GM12878 (cell line): ENCODE measurements at places on chromosomes 3 and 15. TPM values are rescaled to one million over a fixed set of nuclear protein-coding genes. Genes with fewer than 3 reads are reported as not detected.
A peak's percentile ranks its signal among the peaks of the same experiment; 100 is the strongest.

TERC gene
- 11.1 and 13.7 TPM in 2 replicates for total RNA-seq

SOX14 gene
- total RNA-seq, result not detected in 2 replicates

ZIC4 gene
- total RNA-seq, result not detected in 2 replicates

GRCh38 chr15:99745370-99746086 is 12.3 kb upstream of the LYSMD4 start:
- H3K4me3 ChIP-seq, result no peak overlapping the region
- H3K27ac ChIP-seq, result no peak overlapping the region
- H3K27me3 ChIP-seq, result no peaks in the 10 kb centered on the region
- no peak for DNase-seq
- H3K36me3 ChIP-seq, result no peaks in the 10 kb centered on the region
- H3K4me1 ChIP-seq, result no peaks in the 10 kb centered on the region; the same call in 1 of the 2 replicates

SLC12A1 gene
- total RNA-seq, result not detected in 2 replicates

DNA sequence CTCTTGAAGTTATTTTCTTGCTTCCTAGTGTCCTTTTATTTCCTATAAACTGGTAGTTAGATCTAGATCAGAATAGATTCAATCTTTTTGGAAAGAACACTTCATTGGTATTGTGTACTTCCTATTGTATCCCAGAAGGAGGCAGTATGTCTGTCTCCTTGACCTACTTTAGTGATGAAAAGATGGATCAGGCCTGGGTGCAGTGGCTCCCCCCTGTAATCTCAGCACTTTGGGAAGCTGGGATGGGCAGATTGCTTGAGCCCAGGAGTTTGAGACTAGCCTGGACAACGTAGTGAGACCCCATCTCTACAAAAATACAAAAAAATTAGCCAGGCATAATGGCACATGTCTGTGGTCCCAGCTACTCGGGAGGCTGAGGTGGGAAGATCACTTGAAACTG is 12.0 kb downstream of the BSN start:
- no peaks in the 10 kb centered on the region for H3K27me3 ChIP-seq
- H3K36me3 ChIP-seq, result no peaks in the 10 kb centered on the region
- DNase-seq, result no peak
- no peaks in the 10 kb centered on the region for H3K4me1 ChIP-seq

GRCh38 chr15:78808550-78808949 is 2.7 kb downstream of the ADAMTS7 start:
- no peak overlapping the region for H3K27ac ChIP-seq
- no peak for DNase-seq
- no peaks in the 10 kb centered on the region for H3K36me3 ChIP-seq
- H3K4me3 ChIP-seq, result no peak overlapping the region

GRCh38 chr3:127438951-127439350 is 151.1 kb upstream of the PRR20G start:
- H3K27ac ChIP-seq, result no peak overlapping the region
- H3K4me3 ChIP-seq, result no peak overlapping the region
- no peak for DNase-seq
- no peaks in the 10 kb centered on the region for H3K4me1 ChIP-seq
- H3K27me3 ChIP-seq, result no peaks in the 10 kb centered on the region; the same call in 1 of the 2 replicates
- H3K36me3 ChIP-seq, result no peaks in the 10 kb centered on the region

- H3K27ac ChIP-seq, result peak overlapping the region; percentile 81
- H3K36me3 ChIP-seq, result no peaks in the 10 kb centered on the region
- no peaks in the 10 kb centered on the region for H3K27me3 ChIP-seq
- H3K4me3 ChIP-seq, result no peak overlapping the region
- peak; percentile 80 for DNase-seq
Observed at GRCh38 chr3:71087143-71088018, 496.1 kb downstream of the FOXP1 start.

GRCh38 chr3:133136114-133137041 is 98.2 kb downstream of the TMEM108 start:
- H3K27me3 ChIP-seq, result no peaks in the 10 kb centered on the region
- no peaks in the 10 kb centered on the region for H3K36me3 ChIP-seq
- DNase-seq, result peak; percentile 50
- no peak overlapping the region for H3K27ac ChIP-seq
- no peak overlapping the region for H3K4me3 ChIP-seq

GRCh38 chr3:46468753-46469600 is 4.3 kb upstream of the LTF start:
- H3K36me3 ChIP-seq, result no peaks in the 10 kb centered on the region
- peaks cover 11% of the 10 kb centered on the region; the same call in 1 of the 2 replicates for H3K27me3 ChIP-seq
- DNase-seq, result no peak
- no peak overlapping the region for H3K27ac ChIP-seq
- H3K4me1 ChIP-seq, result no peaks in the 10 kb centered on the region
- H3K4me3 ChIP-seq, result no peak overlapping the region

PLCB2 gene
- total RNA-seq, result 33.8 and 39.4 TPM in 2 replicates

DNA sequence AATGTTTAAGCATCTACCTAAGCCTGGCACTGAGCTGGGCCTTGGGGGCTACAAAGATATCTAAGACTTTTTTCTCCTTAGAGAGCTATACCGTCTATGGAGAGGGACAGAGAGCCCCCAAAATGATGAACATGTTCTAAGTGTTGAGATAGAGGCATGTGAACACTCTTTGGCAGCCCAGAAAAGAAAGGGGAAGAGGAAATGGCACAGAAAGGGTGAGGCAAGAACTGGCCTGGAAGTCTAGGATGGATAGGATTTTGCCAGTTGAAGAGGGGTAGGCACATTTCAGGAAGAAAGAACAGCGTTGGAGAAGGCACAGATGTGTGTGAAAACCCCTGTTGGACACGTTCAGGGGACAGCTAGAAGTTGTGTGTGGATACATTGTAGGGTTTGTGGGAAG is 276.2 kb upstream of the LRRFIP2 start:
- H3K4me3 ChIP-seq, result no peak overlapping the region
- no peaks in the 10 kb centered on the region for H3K4me1 ChIP-seq
- DNase-seq, result no peak
- peaks cover 12% of the 10 kb centered on the region for H3K27me3 ChIP-seq

DNA sequence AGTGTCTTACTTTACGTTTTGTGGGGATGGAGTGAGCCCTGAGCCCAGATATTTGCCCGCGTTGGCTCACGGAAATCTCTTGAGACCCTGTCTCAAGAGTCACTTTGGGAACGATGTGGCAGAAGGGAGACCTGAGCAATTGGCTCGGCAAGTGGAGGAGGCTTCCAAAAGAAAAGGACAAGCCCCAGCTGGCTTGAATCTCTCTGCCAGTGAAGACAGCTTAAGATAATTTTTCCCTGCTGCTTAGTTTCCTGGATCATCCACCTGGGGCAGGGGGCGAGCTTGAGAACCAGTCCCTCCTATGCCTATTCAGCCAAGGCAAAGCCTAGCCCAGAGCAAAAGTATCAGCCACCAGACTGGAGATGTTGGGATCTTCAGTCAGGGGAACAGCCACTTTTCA is 708 bp downstream of the SEC22A start:
- H3K27me3 ChIP-seq, result no peaks in the 10 kb centered on the region
- peak overlapping the region; percentile 85 for H3K27ac ChIP-seq
- peak overlapping the region; percentile 96 for H3K4me3 ChIP-seq
- 0 out of 2 replicates have a peak, but pooled peaks cover 8% of the 10 kb centered on the region for H3K4me1 ChIP-seq

DNA sequence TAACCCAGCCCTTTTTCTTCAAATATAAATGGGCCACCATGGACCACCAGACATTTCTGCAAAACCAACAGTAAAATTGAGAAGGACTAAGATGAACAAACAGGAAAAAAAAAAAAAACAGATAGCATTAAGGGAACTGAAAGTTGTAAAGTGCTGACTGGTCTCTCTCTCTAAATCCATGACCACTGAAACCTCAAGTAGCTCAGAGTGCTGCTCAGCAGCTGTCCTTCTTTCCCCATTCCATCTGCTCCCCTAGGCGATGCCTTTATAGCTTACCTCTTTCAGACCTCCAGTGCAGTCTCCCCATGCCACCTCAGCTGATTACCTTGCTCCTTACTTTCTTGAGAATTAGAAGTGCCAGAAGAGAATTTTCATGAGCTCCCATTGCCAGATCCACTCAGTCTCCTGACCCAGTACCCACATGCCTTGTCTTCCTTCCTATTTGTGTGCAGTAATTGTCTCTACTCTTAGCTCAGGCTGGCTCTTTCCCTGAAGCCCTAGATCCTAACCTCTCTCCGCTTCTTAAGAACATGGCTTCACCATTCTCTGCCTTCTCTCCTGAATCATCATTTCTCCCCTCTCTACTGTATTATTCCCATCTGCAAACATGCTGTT is 23.9 kb upstream of the XIRP1 start:
- H3K36me3 ChIP-seq, result no peaks in the 10 kb centered on the region
- H3K4me3 ChIP-seq, result no peak overlapping the region
- peaks cover 26% of the 10 kb centered on the region for H3K4me1 ChIP-seq
- no peaks in the 10 kb centered on the region for H3K27me3 ChIP-seq

GRCh38 chr15:47157827-47158226 is 559.5 kb upstream of the SEMA6D start:
- no peak overlapping the region for H3K4me3 ChIP-seq
- no peaks in the 10 kb centered on the region for H3K27me3 ChIP-seq
- no peak for DNase-seq
- H3K36me3 ChIP-seq, result no peaks in the 10 kb centered on the region

SUSD5 gene
- total RNA-seq, result 0.05 TPM in 1 of 2 replicates, not detected in the other

ZNF280D gene
- 18.6 and 19.5 TPM in 2 replicates for total RNA-seq

PXK gene
- total RNA-seq, result 25.8 and 27.9 TPM in 2 replicates

DNA sequence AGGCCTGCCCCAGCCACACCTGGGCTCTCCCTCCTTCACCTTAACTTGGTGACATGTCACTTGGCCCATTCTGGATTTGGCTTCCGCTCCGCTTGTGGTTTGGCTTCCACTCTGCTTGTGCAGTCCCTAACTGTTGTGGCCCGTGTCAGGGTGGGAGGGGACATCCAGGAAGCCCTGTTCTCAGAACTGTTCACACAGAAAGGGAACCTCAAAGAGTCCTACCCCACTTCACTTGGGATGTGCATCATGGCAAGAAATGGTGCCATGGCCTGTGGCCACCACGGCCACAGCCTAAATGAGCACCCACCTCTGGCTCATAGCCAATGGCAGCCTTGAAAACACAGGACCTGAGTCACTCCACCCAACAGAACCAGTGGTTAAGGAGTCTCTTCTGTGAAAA is 63.4 kb downstream of the CYP19A1 start:
- peaks cover 3% of the 10 kb centered on the region; the same call in 1 of the 2 replicates for H3K27me3 ChIP-seq
- H3K27ac ChIP-seq, result no peak overlapping the region
- H3K4me1 ChIP-seq, result no peaks in the 10 kb centered on the region
- DNase-seq, result no peak

DNA sequence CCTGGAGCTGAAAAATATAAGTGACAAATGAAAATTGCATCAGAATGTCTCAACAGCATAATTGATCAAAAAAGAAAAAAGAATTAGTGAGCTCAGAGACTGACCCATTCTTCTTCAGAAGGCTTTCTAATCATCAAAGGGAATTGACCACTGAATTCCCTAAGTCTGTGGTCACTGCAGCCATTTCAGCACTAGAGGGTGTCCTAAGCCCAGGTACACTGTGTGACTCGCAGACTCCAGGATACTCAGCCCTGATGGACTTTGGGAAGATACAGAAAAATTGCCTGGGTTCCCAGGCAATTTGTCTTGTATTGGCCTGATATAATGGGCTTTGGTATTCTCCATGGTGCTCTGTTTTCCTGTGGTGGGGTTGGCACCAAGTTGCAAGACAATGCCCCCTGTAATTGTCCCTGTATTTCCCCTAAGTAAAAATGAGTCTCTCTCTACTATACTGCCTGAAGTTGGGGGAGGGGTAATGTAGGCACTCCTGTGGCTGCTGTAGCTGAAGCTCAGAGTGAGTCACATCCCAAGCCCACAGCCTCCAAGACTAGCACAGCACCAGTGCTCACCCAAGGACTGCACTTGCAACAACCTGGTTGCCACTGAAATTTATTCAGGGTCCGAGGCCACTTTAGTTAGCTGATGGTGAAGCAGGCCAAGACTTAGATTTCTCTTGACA is 256.0 kb upstream of the STAC start:
- H3K4me1 ChIP-seq, result no peaks in the 10 kb centered on the region
- no peak overlapping the region for H3K27ac ChIP-seq
- H3K27me3 ChIP-seq, result no peaks in the 10 kb centered on the region
- H3K36me3 ChIP-seq, result no peaks in the 10 kb centered on the region
- H3K4me3 ChIP-seq, result no peak overlapping the region
- no peak for DNase-seq

GRCh38 chr15:101198800-101199199 is 53.0 kb downstream of the CHSY1 start:
- H3K4me3 ChIP-seq, result peak overlapping the region; percentile 53; the same call in 1 of the 2 replicates
- H3K36me3 ChIP-seq, result no peaks in the 10 kb centered on the region; the same call in 1 of the 2 replicates

GRCh38 chr3:151864423-151865101 is 8.9 kb upstream of the SUCNR1 start:
- no peaks in the 10 kb centered on the region for H3K36me3 ChIP-seq
- H3K4me3 ChIP-seq, result no peak overlapping the region
- DNase-seq, result no peak
- H3K27ac ChIP-seq, result no peak overlapping the region
- no peaks in the 10 kb centered on the region for H3K4me1 ChIP-seq

SLCO3A1 gene
- total RNA-seq, result 0.80 and 1.1 TPM in 2 replicates

DNA sequence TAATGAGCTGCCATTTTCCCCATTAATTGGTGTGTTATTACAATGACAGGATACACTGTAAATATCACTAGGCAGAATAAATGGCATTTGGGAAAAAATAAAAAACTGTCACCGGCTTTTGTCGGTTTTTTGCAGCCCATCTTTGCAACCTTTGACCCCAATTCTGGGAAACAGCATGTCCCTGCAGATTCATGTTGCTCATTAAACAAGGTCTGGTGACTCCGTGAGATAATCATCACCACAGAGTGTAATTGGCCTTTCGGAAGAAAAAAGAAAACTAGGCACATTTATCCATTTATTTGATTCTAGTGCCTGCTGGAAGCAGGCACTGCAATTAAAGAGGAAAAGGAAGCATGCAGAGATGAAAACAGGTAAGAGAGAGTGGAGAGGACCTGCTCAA is 64.5 kb downstream of the TRAT1 start:
- H3K36me3 ChIP-seq, result no peaks in the 10 kb centered on the region
- H3K27me3 ChIP-seq, result no peaks in the 10 kb centered on the region
- H3K4me1 ChIP-seq, result no peaks in the 10 kb centered on the region
- H3K4me3 ChIP-seq, result no peak overlapping the region

- no peak overlapping the region for H3K27ac ChIP-seq
- H3K4me1 ChIP-seq, result no peaks in the 10 kb centered on the region; the same call in 1 of the 2 replicates
- no peak overlapping the region for H3K4me3 ChIP-seq
- H3K36me3 ChIP-seq, result no peaks in the 10 kb centered on the region
Observed at GRCh38 chr3:38647217-38647970, 2.1 kb downstream of the SCN5A start.

- H3K27ac ChIP-seq, result peak overlapping the region; percentile 77; the same call in 1 of the 2 replicates
- H3K27me3 ChIP-seq, result no peaks in the 10 kb centered on the region
- H3K4me3 ChIP-seq, result no peak overlapping the region
- peaks cover 10% of the 10 kb centered on the region for H3K4me1 ChIP-seq
- H3K36me3 ChIP-seq, result no peaks in the 10 kb centered on the region
- DNase-seq, result peak; percentile 94
Observed at GRCh38 chr15:35136321-35137189, 51.5 kb upstream of the NANOGP8 start.

DNA sequence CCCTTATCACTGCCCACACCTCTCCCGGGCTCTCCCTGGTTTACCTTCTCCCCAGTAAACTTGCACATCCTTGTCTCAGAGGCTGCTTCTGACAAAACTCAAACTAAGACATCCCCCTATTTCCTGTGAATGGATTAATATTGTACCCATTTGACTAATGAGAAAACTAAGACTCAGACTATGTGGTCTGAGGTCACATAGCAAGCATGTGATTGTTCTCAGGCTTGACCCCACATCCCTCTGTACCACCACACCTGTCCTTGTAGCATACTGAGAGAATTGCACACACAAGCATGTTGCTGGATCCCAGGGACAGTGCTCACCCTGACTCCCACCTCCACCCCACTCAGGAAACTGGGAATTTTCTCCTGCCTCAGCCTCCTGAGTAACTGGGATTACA is 90.7 kb upstream of the HES1 start:
- DNase-seq, result peak; percentile 41
- no peaks in the 10 kb centered on the region for H3K36me3 ChIP-seq
- peaks cover 9% of the 10 kb centered on the region; the same call in 1 of the 2 replicates for H3K4me1 ChIP-seq
- no peak overlapping the region for H3K27ac ChIP-seq
- H3K27me3 ChIP-seq, result no peaks in the 10 kb centered on the region
- no peak overlapping the region for H3K4me3 ChIP-seq

DCLK3 gene
- not detected in 2 replicates for total RNA-seq

C3orf20 gene
- total RNA-seq, result 1.6 and 2.0 TPM in 2 replicates

TRPM1 gene
- total RNA-seq, result 0.16 TPM in 1 of 2 replicates, not detected in the other
